Brain microvascular endothelial cell (primary cell): ENCODE measurements at places on chromosomes 12 and 14.
A peak's percentile ranks its signal among the peaks of the same experiment; 100 is the strongest.

GRCh38 chr14:64507376-64508156 lies 3.0 kb downstream of the ZBTB1 start:
- DNase-seq, result no peak

GRCh38 chr12:26016516-26016915 lies 58.0 kb downstream of the RASSF8 start:
- no peak for DNase-seq

DNA sequence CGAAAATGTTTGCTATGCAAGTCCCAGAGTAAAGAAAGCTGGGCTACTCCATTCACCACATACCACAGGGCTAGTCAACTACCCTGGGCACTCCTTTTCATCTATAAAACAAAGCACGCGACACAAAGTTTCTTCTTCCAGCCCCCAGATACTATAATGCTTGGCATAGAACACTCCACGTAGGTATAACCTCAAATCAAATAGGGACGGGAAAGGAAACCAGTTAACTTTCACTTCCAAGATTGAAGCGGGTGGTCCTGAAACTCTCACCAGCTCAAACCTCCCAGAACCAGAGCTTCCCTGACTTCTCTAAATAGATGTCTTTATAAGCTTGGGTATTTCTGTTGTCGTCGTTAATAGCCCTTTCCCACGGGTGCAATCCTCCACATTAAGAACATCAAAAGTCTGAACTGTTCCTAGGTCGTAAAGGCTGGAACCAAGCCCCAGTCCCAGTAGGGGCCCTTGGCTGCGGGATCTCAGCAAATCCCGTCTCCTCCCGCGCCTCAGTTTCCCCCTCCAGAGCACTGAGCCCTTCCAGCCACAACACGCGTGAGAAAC lies 647 bp downstream of the LGMN start:
- DNase-seq, result no peak

DNA sequence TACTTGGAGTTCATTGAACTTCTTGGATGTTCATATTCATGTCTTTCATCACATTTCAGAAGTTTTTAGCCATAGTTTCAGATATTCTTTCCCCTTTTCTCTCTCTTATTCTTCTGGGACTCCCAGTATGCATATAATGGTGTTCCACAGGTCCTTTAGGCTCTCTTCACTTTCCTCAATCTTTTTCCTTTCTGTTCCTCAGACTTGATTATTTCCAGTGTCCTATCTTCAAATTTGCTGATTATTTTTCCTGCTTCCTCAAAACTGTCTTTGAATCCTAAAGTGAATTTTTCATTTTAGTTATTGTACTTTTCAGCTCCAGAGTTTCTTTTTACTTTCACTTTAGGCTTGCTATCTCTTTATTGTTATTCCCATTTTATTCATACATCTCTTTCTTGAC lies 8.8 kb upstream of the ZFP36L1 start:
- no peak for DNase-seq

GRCh38 chr12:121259074-121259473 lies 37.4 kb downstream of the CAMKK2 start:
- no peak for DNase-seq

DNA sequence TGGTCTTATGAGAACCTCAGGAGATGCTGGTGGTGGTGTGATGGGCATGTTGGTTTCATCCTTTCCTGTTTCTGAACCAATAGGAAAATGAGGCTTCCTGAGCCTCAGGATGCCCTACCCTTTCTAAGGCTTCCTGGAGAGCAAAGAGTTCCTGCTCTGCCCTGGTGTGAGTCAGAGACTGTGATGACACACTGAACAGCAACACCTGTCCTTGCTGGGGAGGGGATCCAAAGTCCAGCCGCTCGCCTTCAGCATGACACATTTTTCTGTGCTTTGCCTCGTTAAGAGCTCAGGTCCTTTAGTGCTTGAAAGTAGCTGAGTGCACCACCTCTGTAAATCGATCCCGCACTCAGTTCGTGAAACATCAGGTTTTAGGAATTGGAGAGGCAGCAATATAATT lies 116.0 kb downstream of the CACNA1C start:
- DNase-seq, result no peak

DNA sequence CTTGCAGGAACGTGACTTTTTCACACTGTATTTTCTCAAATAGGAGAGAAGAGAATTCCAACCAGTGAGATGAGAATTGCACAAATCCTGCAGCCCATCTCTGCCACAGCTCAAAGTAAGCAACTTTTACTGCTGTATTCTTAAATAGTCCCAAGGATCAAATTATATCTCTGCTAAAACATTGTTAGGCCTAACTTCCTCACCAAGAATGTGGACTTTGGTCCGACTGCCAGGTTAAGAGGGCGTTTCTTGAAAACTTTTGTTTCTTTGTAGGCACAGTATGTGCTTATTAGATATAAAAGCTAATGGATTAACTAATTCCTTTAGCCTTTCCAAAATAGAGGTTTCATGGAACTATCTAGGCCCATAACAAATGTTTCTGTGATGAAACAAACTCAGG lies 61.4 kb upstream of the IFNG-AS1 start:
- DNase-seq, result no peak

DNA sequence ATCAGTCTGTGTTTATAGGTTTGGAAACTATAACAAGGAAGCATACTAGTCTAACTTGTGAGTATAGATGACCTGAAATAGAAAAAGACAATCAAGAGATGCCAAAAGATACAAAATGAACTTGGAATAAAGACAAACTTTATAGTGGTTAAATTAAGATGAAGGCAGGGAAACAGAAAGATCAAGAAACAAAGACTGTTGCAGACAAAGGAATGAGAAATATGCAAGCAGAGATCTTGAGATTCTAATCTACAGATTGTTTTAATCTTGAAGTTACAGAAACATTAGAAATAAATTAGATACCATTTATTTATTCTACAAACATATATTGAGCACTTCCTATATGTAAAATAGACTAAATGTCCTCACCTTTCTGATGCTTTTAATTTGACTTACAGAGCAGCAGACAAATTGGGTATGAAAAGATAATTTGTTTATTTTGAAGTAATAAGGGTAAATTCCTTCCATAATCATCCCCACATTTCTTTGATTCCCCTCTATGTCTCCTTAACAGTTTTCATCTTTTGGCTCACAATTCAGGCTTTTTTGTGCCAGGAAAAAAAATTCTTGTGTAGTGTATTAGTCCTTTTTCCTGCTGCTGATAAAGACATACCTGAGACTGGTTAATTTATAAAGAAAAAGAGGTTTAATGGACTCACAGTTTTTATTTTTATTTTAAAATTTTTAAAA lies 134.4 kb downstream of the KITLG start:
- no peak for DNase-seq

DNA sequence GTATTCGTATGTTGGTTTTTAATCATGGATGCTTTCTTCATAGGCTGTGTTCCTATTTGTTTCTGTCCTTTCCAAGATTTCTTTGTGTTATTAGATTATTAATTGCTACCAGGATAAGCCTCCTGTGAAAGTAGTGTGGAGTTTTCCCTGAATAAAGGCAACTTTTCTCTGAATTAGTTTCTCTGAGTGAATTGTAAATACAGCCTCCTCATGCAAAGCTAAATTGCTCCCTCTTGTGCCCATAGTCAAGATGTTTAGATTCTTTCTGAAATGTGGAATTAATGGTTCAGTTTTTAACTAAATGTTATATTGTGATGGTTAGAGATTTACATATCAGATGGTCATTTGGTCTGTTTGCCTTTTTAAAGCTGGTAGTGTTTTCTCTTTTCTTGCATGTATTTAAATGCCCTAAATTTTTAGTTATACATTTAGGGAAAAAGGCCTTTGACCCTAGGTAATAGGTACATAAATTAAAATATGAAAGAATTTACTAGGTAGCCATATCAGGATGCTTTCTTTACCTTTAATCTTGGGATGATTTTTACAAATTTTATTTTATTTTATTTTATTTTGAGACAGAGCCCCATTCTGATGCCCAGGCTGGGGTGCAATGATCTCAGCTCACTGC lies 8.9 kb downstream of the APAF1 start:
- no peak for DNase-seq

DNA sequence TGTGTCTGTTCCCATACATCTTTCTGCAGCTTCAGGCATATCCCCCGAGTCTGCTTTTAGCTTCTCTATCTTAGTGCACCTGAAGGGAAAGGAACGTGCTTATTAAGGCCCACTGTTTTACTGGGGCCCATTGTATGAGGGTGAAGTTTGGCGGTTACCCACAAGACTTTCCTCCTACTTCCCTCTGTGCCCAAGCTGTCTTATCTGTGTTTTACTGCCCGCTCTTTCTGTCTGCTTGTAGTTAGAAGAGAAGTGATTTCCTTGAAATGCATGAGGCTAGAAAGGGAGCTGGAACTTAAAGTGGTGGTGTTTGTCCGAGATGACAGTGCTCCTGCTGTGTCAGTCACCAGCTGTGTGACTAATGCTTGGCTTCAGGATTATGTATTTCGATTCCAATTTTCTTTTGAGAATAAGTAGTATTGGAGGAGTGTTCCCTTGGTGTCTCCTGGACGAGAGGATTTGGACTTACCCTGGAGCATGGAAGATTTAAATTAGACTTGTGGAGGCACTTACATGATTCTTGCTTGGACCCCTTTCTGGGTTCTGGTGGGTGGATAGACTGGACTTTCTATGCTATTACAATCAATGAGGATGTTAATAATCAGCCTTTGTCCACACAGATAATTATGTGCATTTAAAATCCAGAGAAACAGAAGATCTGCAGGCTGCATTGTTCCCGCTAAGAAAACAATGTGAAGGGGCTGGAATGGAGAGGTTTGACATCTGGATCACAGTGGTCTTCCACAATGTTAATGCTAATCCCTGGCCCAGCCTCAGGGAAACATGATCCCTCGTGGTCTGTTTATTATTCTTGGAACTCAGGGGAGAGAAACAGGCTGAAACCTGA lies 13.9 kb upstream of the KRT86 start:
- DNase-seq, result no peak

DNA sequence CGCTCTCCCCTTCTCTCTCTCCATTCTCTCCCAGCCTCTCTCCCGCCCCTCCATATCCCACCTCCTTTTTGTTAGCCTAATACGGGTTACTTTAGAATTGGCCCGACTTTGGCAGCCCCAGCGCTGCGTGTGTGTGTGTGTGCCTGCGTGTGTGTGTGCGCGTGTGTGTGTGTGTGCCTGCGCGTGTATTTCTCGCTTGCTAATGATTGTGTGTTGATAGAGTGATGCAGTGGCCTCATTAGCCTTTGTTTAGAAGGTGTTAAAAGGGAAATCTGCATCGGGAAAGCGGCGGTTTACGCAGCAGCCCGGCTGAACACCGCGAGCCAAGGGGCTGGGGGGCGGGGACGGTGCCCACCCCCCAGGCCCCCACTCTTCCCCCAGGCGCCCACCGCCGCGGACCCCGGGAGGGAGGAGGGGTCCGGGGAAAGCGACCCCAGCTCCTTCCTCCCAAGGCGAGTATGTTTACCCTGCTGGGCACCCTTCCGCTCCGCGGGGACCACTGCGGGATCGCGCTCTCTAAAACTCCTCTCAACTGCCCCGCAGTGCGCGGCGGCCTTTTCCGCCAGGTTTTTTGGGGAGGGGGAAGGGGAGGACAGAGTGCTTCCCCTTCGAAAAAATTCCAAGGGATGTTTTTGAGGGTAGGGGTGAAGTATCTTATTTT lies 6.8 kb upstream of the LHX5 start:
- DNase-seq, result no peak

GRCh38 chr14:55446127-55446736 lies 5.8 kb upstream of the TBPL2 start:
- DNase-seq, result peak; percentile 76

GRCh38 chr12:117047810-117048584 lies 51.2 kb downstream of the TESC start:
- DNase-seq, result peak; percentile 40

GRCh38 chr12:12357719-12358461 lies 1.0 kb downstream of the BORCS5 start:
- DNase-seq, result no peak

DNA sequence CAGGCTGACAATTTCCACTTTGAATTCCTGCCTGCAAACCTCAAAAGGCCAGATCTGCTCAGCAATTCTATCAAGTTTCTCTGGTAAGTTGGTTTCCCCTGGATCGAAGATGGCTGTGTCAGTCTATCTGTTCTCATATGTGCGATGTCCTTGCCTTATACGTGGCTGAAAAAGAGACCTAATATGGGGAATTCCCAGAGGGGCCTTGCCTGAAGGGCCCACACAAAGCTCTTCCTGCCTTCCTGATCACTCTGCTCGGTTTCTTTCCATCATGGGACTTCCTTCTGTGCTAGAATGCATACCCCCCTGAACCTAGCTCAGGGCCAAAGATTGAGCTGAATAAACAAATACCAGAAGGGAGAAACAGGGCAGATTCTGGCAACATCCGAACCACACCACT lies 13.2 kb downstream of the TCL1B start:
- no peak for DNase-seq

- DNase-seq, result no peak
These were observed 83.7 kb downstream of the NINJ2 start for GRCh38 chr12:579420-580110.

DNA sequence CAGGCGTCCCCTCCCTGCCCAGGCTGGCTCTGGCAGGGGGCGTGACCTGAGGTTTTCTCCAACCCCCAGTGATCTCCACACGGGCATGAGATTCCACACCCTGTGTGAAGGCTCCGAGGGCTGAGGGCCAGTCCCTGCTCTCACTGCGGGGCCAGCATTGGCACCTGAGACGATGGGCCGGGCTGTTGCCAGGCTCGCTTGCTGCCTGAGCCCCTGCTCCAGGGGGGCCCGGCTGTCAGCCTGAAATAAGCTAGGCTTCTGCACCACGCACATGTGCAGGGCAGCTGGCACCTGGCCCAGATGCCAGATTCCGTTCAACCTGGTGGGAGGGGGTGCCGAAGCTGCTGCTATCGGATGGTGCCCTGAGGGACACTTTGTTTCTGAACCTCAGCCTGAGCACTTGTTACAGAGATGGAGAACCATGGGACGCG lies 196.5 kb upstream of the PRMT8 start:
- no peak for DNase-seq

GRCh38 chr12:119613319-119613936 lies 19.9 kb downstream of the TMEM233 start:
- peak; percentile 5 for DNase-seq

- no peak for DNase-seq
These were observed 50.3 kb upstream of the SLC2A13 start for GRCh38 chr12:40156021-40156764.

DNA sequence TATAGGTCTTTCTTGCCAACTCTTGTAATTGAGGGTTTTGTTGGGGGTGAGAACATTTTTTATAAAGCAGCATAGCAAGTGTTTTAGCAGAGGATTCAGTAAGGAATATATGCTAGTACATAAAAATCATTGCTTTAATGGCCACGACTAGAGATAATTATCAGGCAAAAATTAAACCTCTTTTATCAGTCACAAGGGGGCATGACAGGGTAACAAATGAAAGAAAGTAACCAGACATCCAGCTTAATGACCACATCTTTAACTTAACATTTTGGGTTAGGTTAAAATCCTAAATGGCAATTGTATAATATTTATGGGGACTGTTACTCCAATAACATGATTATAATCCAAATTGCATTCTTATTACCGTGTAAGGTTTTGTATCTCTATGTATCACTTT lies 119.6 kb downstream of the LRRIQ1 start:
- peak; percentile 22 for DNase-seq
